Activated naive CD8-positive, alpha-beta T cell treated with anti-CD3 and anti-CD28 coated beads, Interleukin-2, amount 50 U/mL, for 16 hours (primary cell): ENCODE measurements at places on chromosomes 7 and 10.

GRCh38 chr7:94666879-94667587, 11.1 kb upstream of the SGCE start:
- DNase-seq, result no peak

- DNase-seq, result no peak
Observed at GRCh38 chr7:131602994-131603372, 46.6 kb upstream of the PODXL start.

GRCh38 chr10:109992485-109992884, 15.3 kb upstream of the ADD3 start:
- DNase-seq, result no peak

DNA sequence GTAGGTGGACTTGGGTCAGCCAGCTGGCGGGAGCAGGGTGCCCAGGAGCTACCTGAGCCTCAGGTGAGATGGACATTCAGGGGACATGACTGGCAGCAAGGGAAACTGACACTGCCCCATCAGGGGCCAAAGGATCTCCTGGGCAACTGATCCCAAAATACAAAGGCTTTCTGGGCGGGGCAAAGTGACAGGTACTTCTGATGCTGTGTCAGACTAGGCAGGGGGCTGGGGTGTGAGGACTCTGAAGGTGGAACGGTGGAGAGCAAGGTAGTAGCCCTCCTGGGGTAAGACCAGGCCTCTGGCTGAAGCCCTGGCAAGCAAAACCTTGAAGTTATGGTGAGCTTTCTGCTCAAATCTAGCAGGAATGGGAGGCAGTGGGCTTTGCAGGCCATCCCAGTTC, 4.4 kb downstream of the OPN4 start:
- no peak for DNase-seq

DNA sequence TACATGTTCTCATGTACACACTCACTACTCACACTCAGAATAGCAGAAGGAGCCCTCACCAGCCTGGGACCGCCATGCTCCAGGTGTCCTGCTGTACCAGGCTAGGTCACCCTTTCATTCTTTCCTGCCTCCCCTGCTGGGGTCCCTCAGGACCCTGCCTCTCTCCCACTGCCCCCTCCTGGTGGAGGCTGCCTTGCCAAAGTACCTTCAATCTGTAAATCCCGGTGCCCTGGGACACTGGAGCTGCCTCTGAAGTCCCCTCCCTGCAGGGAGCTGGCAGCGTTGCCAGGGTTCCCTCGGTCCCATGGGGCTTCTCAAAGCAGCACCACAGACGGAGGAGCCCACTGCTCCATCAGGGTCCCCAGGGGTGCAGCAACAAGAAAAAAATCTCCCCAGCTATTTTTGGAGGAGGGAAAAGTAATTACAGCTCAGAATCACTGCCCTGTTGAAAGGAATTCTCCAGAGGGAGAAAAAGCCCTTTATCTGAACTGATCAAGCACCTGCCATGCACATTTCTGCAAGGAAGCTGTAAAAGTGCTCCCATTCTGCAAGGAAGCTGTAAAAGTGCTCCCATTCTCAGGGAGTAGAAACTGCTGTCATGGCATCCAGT, 259.9 kb downstream of the PTPRN2 start:
- DNase-seq, result no peak

DNA sequence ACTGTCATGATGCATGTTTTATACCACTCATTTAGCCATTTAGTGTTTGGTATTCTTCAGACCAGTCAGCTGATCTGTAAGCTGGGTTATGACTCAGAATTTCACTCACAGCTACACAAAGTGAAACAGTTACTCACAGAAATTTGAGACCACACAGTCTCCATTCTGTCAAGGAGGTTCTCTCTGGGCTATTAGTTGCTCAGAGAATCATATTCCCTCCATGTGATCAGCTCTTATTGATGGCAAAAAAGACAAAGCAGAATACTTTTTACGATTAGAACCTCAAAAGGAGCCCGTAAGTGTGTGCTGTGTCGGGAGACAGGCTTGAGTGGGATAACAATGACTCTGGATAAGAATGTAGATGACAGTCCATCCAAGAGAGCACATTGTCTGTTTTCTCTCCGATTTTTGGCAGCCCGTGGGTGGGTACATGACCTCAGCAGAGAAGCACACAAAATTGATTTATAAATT, 277.6 kb upstream of the SORCS1 start:
- DNase-seq, result no peak

DNA sequence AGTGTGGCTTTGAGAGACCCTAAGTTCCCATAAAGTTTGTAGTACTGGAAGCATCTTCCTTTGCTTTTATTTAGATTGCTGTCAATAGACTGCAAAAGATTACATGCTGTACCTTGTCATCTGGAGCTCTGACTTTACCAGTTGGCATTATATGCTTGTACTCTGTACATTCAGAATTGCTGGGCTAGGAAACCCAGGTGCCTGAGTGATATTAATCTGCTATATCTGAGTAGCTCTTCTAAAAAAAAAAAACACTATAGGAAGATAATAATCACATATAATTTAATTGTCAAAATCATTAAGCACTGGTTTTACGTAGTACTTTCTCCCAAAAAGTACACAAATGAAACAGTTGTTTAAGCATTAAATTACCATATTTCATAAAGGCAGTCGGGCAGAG, 12.3 kb downstream of the GATA3 start:
- DNase-seq, result no peak

- no peak for DNase-seq
Observed at GRCh38 chr7:142813226-142813625, 41.6 kb upstream of the EPHB6 start.

DNA sequence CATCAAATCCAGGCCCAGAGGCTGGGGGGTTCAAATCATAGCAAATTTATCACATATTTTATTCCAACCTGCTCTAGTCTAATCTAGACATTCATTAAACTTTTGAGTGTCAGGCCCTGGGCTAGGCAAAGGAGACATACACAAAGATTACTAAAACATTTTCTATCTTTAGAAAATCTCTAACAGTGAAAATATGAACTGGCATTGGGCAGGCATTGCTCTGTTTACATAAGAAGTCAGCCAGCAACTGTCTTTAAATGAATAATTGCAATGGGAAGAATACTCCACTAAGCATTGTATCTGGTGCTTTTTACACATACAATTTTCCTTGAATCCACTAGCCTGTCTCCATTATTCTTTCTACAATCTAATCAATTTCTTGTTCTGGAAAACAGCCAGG, 222.5 kb upstream of the LRRN3 start:
- DNase-seq, result no peak

- no peak for DNase-seq
Observed at GRCh38 chr7:136194878-136195277, 217.7 kb upstream of the MTPN start.

- no peak for DNase-seq
Observed at GRCh38 chr7:44963364-44964290, 15.2 kb downstream of the MYO1G start.
